ENCODE measurements at places on chromosomes 7 and 10.

DNA sequence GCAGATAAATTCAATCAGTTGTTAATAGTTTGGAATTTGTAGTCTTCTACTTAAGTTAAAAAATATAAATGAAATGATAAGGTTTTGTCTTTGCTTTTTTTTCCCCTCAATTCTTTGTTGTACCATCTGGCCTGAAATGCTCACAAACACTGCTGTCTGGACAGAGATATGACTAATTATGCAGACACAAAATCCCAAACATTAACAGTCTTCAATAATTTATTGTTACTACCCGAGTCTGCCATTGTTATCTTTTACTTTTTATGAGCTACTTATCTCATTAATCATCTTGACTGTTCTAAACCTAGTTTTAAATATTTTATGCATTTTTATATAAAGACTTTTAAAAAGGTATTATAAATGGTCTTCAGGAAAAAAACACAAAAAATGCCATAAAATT is 64.7 kb upstream of the THSD7A start:
- no peak for DNase-seq

DNA sequence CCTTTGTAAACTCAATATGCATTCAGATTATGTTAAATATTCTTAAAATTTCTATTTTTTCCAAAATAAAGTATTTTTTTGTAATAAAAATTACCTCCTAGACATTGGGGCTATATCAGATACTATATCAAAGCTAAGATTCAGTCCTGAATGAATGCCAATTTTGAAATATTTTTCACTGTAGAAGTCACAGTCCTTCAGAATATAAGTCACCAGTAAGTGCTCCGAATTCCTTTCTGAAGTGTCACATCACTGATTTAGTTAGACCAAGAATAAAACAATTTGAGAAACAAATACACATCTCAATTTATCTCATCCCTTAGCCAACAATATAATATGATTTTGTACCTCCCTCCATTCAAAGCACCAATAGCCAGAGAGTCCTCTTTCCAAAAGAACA is 33.9 kb upstream of the GSAP start:
- no peak for DNase-seq

DNA sequence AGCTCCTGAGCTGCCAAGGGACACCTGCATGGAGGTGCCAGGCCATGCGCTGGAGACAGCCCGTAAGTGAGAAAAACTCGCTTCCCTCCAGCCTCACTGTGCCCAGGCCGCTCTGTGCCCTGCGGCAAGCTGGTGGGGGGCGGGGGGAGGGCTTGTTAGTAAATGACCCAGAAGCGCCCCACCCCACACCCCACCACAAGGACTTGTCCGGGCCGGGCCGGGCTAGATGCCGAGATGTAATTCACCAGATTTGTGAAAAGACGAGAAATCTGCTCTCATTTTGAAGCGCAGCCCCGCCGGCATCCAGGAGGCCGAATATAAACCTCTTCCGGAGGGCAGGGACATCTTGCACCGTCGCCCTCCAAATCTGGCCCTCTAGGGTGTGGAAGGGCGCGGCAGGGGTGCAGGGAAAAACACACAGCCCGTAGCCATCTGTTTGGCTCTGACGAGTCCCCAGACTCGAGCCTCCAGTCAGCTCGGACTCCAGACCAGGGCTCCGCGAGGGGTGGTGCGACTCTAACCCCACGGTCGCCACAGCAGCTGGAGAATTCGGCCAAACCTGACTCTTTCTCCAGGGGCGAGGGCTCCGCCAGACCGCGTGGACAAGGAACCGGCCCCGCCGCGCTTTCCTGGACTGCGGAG is 14.8 kb downstream of the TLX1 start:
- no peak for DNase-seq

DNA sequence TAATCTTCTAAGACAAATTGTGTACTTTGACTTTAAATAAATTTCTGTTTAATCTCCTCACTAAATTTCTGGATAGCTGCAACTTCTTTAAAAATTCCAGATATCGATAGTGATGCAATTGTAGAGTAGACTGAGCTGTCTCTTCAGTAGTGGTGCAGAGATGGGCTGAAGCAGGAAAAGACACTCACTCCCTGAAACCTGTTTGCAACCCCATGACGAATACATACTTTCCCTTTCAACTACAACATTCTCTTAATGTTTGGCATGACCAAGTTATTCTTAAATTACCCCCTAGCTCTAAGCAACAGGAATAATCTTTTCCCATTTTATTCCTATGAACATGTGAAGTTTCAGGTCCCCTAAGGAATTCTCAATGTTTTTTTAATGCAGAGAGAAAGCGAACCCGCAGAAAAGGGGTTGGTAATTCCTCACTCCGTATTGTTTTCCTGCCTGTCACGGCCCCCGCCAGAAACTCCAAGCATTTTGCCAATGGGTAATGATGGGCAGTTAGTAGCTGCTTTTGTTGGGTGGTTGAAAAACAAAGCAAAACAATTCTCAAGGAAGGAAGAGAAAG is 1.3 kb downstream of the THSD7A start:
- DNase-seq, result no peak

DNA sequence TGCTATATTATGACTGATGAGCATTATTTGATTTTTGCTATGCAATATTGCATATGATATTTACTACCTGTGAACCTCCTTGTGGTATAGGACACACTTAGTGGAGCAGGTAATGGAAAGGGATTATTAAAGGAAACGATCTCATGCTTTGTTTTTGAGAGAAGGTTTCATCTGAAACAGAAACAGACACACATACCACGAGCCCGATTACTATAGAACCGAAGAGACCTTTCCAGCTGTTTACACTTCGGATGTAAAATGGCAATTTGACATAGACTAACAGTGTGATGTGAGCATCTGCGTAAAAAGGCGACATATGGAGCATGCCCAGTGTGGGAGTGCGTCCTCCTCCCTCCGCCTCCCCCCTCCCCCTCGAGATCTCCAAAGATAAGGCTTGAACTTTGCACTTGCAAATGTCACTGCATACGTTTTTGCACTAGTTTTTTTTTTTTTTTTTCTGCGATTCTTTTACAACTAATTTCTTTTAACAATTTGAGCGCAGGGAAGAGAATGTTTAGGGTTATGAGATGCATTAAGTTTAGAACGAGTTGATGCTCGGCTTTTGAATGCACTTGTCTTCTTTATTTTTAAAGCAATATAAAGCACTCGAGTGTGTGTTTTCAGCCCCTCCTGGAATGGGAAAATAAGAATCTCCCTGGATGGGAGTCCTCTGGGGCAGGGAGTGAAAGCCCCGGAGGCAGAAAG is 251.0 kb downstream of the NSUN6 start:
- DNase-seq, result no peak

DNA sequence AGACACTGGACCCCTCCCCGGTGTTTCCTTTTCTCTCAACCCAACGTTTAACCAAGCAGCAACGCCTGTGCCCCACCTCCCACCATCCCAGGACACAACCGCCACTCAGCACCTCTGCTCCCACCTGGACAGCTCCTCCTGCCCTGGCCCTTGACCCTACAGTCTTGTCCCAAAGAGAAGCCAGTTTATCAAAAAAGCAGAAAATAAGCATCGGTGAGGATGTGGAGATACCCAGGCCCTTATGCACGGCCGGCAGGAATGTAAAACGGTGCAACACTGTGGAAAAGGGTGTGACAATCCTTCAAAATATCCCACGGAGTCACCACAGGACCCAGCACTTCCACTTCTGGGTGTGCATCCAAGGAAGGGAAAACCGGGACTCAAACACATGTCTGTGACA is 176.2 kb upstream of the RNF32 start:
- DNase-seq, result no peak

DNA sequence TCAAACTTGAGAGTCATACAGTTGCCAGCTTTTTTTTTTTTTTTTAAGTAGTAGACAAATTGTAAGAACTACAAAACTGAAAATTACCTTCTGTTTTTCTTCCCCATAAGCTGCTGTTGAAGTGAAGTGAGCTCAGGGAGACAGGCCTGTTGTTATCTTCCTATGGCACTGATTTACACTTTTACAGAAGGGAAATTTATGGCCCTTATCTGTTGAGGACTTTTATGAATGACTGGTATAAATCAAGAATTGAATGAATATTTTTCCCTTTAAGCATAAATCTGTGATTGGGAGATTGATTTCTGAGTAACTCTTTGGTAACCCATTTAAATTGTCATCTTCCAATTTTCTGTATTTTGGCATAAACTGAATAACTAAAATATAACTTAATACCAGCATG is 124.0 kb downstream of the SDK1 start:
- no peak for DNase-seq

- no peak for DNase-seq
Observed at GRCh38 chr10:121998462-121998861, 9.5 kb downstream of the TACC2 start.

DNA sequence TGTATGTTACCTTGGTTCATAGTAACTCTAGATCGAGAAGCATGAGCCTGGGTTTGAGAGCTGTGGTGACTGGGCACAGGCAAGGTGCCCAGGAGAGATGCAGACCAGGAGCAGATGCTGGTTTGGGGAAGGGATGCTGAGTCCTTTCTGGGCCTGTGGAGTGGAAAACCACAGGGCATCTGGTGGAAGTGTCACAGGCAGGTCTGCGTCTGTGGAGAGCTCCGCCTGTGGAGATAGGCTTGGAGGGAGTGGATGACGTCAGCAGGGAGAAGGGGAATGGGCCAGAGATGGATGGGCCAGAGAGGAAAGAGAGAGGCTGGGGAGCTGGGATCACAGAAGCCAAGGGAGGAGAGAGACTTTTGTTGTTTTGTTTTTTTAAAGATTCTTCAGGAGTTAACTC is 14.8 kb downstream of the CYP26A1 start:
- no peak for DNase-seq

- DNase-seq, result peak; percentile 72
Observed at GRCh38 chr10:62019013-62019684, 117.7 kb downstream of the ARID5B start.
